SJSA1 (cell line): ENCODE measurements at places on chromosomes 3 and 15. TPM values are rescaled to one million over a fixed set of nuclear protein-coding genes. Genes with fewer than 3 reads are reported as not detected.

POLR2M gene
- 229 and 497 TPM in 2 replicates for total RNA-seq

ITIH3 gene
- total RNA-seq, result 4.0 and 8.9 TPM in 2 replicates

CMTM7 gene
- total RNA-seq, result 3.3 and 7.0 TPM in 2 replicates

CCDC13 gene
- total RNA-seq, result 0.39 and 1.0 TPM in 2 replicates

DNA sequence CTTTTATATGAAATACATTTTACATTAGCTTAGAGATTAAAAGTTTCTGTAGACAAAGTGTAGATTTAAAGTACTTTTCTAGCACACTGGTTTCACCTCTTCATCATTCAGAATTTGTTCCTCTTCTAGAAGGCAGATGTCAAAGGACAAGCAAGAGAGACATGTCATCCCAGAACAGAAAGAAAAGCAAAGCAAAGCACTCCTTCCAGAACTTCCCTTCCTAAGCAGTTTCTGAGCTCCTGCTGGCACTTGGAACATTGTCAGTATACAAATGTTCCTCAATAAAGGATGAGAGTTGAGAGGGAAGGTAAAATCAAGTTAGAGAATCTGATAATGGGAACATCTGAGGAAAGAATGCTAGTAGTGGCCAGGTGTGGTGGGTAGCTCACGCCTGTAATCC is 26.2 kb downstream of the TMOD3 start:
- H3K4me1 ChIP-seq, result peaks cover 27% of the 10 kb centered on the region
- DNase-seq, result no peak
- H3K36me3 ChIP-seq, result peaks cover 11% of the 10 kb centered on the region
- no peak overlapping the region for H3K4me3 ChIP-seq

DNA sequence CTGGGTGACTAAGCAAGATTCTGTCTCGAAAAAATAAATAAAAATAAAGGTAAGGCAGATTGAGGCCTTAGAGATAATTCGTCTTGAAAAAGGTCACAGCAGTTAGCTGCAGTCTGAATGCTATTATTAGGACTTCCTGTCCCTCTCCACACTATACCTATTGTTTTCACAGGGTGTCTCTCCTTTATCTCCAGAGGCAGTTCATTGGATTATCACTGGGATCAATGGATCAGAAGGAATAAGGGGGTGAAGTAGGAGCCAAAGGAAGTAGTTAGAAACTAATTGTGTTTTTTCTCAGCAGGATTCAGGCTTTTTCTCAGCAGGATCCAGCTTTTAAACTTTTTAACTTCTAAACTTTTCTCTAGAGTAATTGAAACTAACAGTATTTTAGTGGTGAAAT is 326.9 kb downstream of the IL5RA start:
- no peaks in the 10 kb centered on the region for H3K36me3 ChIP-seq
- H3K4me3 ChIP-seq, result no peak overlapping the region
- no peaks in the 10 kb centered on the region for H3K27me3 ChIP-seq
- no peak overlapping the region for H3K27ac ChIP-seq
- H3K4me1 ChIP-seq, result no peaks in the 10 kb centered on the region
- DNase-seq, result no peak

- H3K4me1 ChIP-seq, result no peaks in the 10 kb centered on the region
- no peak for DNase-seq
- H3K4me3 ChIP-seq, result no peak overlapping the region
- H3K27ac ChIP-seq, result no peak overlapping the region
- H3K36me3 ChIP-seq, result peaks cover 8% of the 10 kb centered on the region
- no peaks in the 10 kb centered on the region for H3K27me3 ChIP-seq
These were observed 8.2 kb upstream of the TIMMDC1 start for GRCh38 chr3:119490153-119490552.

DNA sequence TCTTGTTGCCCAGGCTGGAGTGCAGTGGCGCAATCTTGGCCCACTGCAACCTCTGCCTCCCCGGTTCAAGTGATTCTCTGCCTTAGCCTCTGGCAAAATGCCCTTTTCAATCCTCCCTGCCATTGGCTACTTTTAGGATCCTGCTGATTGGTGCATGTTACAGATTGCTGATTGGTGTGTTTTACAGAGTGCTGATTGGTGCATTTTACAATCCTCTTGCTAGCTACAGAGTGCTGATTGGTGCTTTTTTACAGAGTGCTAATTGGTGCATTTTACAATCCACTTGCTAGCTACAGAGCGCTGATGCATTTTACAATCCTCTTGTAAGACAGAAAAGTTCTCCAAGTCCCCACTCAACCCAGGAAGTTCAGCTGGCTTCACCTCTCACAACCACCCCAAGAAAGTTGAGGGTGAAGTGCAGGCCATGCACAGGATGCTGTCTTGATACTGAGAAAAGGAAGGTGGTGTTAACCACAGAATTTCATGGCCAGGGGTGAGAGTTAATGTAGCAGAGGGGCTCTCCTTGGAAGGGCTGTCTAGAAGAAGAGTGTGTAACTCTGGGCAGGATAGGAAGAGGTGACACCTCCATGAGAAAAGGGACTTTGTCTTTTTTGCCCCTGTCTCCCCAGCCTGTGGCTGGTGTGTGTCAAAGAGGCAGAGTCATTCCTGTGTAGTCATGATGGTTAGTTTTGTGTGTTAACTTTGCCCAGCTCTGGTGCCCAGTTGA is 145.9 kb downstream of the APBA2 start:
- no peak for DNase-seq
- H3K36me3 ChIP-seq, result no peaks in the 10 kb centered on the region
- no peak overlapping the region for H3K4me3 ChIP-seq
- H3K27ac ChIP-seq, result no peak overlapping the region
- peaks cover 11% of the 10 kb centered on the region for H3K4me1 ChIP-seq

- H3K4me1 ChIP-seq, result peaks cover 51% of the 10 kb centered on the region
- no peaks in the 10 kb centered on the region for H3K27me3 ChIP-seq
- H3K27ac ChIP-seq, result peak overlapping the region; percentile 71
These were observed 36.9 kb downstream of the PLSCR1 start for GRCh38 chr3:146507331-146508120.

- H3K27me3 ChIP-seq, result no peaks in the 10 kb centered on the region; the same call in none of the 2 replicates
- H3K36me3 ChIP-seq, result no peaks in the 10 kb centered on the region
- DNase-seq, result no peak
- no peak overlapping the region for H3K4me3 ChIP-seq
These were observed 511.2 kb downstream of the MECOM start for GRCh38 chr3:169152319-169152718.

DNA sequence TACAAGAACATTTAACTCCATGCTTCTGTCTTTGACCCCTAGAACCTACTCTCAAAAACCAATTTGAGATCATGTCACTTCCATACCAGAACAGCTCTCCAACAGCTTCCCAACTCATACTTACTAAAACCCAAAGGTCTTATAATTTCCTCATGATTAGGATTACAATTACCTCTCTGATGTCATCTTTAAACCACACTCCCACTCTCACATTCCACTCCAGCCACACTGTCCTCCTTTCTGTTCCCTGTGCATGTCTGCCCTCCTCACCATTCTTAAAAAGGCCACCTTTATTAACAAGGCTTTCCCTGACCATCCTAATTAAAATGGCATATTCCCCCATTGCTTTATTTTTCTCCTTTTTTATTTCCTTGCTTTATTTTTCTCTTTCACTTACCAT is 18.9 kb downstream of the PHC3 start:
- no peak overlapping the region for H3K27ac ChIP-seq
- H3K27me3 ChIP-seq, result no peaks in the 10 kb centered on the region
- H3K4me1 ChIP-seq, result no peaks in the 10 kb centered on the region
- no peak for DNase-seq
- H3K36me3 ChIP-seq, result peaks cover 42% of the 10 kb centered on the region

GRCh38 chr3:118180853-118181252 is 853.8 kb downstream of the IGSF11 start:
- no peaks in the 10 kb centered on the region for H3K27me3 ChIP-seq
- H3K36me3 ChIP-seq, result no peaks in the 10 kb centered on the region
- H3K27ac ChIP-seq, result no peak overlapping the region
- H3K4me1 ChIP-seq, result no peaks in the 10 kb centered on the region

- H3K27ac ChIP-seq, result no peak overlapping the region
- no peak for DNase-seq
- no peaks in the 10 kb centered on the region for H3K36me3 ChIP-seq
- H3K4me1 ChIP-seq, result no peaks in the 10 kb centered on the region; the same call in 1 of the 2 replicates
- no peak overlapping the region for H3K4me3 ChIP-seq
These were observed 188.4 kb downstream of the ABHD5 start for GRCh38 chr3:43879166-43879565.
